CD4-positive, alpha-beta T cell treated with Interleukin-17A for 4 hours (primary cell): ENCODE measurements at places on chromosomes 12 and 14.

DNA sequence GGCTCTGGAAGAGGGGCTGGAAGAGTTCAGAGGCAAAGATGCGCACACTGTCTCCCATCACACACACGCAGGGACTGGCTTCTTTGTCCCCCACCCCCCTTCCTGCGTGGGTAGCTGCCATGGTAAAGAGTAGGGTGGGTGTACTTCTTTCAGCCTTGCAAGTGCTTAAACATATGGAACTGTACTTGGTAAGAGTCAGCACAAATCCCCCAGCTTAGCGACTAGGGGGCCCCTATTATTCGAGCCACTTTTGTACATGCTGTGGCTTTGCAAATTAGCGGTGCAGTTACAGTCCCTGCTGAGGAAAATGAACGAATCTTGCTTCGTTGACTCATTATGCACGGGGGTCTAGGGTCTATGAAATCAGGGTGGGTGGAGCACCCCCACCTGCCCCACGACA, 123.8 kb downstream of the AACS start:
- DNase-seq, result no peak

DNA sequence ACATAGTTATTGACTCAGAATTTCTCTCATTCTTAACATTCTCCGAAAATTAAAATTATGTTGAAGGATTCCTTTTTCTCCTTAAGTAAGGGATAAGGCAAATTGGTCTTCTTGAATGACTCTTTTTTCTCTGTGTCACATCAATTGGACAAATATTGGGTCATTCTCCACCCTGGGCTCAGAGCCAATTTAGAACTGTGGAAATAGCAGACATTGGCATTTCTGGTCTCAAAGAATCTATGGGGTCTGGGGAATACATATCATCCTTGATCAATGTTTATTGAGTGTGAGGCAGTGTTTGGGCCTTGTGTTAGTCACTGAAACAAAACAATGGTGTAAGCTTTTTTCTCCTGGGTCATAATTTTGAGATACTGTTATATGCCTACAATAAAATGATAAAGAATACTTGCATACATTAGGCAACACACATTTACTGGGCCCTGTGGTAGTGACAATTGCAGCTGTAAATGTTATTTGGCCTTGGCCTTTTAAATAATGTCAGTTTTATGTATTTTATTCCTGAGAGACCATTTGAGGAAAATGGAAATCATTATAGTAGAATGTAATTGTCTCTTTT, 414.6 kb downstream of the TMEM132D start:
- DNase-seq, result no peak

DNA sequence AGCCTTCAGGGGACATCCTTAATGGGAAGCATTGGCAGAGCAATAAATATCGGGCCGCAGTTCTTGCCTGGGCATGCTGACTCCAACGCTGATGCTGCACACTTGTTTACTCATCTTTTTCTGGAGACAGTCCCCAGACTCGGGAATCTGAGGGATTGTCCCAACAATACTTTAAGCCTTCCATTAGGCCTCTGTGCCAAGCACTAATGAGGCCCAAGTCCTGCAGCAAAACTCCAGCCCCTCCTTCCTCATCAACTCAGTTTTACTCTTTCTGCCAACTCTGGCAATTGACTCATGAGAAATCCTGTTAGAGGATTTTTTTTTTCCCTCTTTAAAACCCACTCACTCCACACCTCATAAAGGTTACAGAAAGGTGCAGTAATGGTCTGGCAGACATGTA, 233.4 kb upstream of the PELI2 start:
- DNase-seq, result no peak

GRCh38 chr12:64544371-64545080, 65.8 kb upstream of the RASSF3 start:
- DNase-seq, result no peak

DNA sequence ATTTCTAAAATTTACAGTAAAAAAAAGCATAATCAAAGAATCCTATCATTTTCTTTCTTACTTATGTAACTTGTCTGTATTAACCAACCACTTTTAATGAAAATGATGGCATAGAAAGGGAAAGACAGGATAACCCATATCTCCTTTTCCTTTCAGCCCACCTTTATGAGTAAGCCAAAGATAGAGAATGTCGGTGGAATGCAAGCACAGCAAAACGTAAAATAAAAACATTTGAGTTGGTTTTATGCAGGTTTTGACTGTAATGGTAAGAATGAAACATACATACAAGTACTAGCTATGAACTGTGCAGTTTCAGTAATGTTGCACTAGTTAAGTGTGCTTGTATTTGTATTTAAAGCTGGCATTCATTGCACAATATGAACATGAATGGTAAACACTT, 360.3 kb downstream of the FOXG1 start:
- DNase-seq, result no peak
